NCI-H1930 (cell line): ENCODE measurements at places on chromosomes 7 and 10.

GRCh38 chr7:135678612-135679575 is 16.6 kb downstream of the STMP1 start:
- DNase-seq, result no peak

DNA sequence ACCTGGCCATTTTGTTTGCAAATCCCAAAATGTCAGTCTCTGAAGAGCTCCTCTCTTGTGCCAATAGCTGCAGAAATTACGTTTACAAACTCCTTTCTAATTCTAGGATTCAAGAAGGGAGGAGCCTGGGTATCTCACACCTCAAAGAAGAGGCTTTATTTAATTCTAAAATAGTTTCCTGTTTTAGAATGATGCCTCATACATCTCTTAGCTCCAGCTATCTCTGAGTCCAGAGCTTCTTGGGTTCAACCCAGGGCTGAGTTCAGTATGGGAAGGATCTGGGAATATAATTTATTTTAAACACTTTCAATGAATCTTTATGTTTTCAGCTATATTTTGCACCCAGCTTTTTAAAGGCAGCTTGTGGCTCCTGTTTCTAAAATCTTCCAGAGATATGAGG is 150.1 kb downstream of the CACNA2D1 start:
- no peak for DNase-seq

GRCh38 chr10:87952612-87953011 is 89.2 kb downstream of the PTEN start:
- DNase-seq, result no peak

- DNase-seq, result no peak
These were observed 163.9 kb downstream of the CACNB2 start for GRCh38 chr10:18303851-18304801.

DNA sequence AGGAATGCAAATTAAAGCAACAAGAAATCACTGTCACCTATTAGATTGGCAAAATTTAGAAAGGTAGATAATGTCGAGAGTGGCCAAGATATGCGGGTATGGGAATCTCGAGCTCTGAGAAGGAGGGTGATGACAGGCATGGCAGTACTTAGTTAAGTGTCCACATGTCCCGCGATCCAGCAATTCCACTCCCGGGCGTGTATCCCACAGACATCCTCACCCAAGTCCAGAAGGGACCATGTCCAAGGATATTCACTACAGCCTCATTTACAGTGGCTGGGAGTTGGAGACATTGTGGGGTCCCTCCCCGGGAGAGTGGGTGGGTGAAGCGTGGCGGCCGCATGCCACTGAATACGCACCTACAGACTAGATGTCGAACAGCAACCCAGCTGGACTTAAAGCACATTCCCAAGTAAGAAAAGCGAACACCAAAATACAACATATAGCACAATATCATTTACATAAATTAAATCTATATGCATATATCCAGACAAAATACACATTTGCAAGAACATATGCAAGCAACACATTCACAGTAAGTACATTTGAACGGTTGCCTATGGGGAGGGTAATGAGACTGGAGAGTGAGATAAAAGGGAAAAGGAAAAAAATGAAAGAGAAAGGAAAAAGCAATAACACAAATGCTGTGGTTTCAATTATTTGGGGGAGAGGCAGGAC is 9.9 kb downstream of the KCNH2 start:
- DNase-seq, result no peak

GRCh38 chr10:71378336-71379117 is 18.2 kb upstream of the CDH23 start:
- no peak for DNase-seq

DNA sequence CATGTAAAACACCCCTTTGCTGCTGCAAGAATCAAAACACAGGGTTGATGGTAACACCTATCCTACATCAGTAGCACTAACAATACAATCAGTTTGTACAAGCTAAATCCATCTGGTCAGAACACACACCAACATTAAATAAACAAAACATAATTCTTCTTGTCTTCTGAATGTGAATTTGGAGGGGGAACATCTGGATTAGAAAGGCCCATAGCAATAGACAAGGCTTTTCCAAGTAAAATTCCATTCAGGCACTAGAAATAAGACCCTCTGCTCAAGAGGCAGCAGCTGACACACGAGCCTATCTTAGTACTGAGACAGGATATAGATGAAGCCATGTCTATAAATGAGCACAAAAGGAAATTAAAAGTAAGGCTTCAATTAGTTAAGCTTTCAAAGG is 839.9 kb upstream of the LRRTM3 start:
- DNase-seq, result no peak

- DNase-seq, result no peak
These were observed 95.7 kb downstream of the RBM20 start for GRCh38 chr10:110739811-110740271.

DNA sequence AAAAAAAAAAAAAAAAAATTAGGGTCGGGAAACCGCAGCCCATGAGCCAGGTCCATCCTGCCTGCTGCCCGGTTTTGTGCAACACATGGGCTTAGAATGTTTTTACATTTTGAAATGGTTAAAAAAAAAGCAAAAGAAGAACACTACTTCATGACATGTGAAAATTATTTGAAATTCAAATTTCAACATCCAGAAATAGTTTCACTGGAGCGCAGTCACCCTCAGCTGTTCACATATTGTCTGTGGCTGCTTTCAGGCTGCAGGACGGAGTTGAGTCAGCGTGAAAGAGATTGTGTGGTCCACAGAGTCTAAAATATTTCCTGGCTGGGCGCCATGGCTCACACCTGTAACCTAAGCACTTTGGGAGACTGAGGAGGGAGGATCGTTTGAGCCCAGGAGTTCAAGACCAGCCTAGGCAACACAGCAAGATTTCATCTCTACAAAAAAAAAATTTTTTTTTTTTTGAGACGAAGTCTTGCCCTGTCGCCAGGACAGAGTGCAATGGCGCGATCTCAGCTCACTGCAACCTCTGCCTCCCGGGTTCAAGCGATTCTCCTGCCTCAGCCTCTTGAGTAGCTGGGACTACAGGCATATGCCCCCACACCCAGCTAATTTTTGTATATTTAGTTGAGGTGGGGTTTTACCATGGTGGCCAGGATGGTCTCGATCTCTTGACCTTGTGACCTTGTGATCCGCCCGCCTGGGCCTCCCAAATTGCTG is 63.9 kb upstream of the ECHDC3 start:
- DNase-seq, result no peak

- peak; percentile 7 for DNase-seq
These were observed 64.1 kb downstream of the CAV1 start for GRCh38 chr7:116588641-116589594.

DNA sequence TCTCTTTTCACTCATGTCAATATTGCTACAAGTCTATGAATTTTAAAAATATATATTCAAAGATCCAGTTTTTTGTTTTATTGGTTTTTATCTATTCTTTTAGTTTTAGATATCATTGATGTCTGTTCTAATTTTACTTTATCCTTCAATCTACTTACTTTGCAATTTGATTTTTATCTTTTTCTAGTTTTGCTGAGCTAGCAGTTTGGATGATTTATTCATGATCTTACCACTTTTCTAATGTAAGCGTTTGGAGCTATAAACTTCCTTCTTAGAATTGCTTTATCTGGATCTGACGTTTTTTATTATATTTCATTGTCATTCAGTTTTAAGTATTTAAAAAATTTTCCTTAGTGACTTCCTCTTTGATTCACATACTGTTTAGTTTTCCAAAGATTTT is 664.5 kb upstream of the VSTM2A start:
- no peak for DNase-seq

GRCh38 chr7:107463139-107464078 is 6.4 kb upstream of the GPR22 start:
- peak; percentile 22 for DNase-seq

- no peak for DNase-seq
These were observed 181.3 kb downstream of the WDR11 start for GRCh38 chr10:121032460-121032859.

GRCh38 chr10:119370111-119370741 is 162.9 kb downstream of the GRK5 start:
- DNase-seq, result no peak

DNA sequence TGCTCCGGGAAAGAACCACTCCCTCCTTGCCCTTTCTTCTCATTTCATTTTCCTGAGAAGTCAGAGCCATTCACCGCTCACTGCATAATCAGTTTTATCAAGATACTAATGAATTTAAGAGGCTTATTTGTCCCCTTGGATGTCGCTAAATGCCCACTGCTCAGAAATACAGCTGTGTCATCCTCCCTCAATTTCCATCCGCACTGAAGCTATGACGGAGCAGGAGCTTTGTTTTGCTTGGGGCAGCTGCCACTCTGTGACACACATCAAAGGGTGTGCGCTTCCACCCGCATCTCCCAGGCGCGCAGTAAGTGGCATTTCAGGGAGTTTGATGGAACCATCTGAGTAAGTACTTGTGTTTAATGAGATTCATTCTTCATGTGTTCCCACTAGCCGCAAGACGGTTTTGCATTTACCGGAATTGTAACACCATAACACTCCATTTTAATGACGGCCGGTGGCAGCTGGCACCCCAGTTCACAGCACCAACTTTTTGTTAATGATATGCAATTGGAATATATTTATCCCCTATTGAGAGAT is 103.8 kb upstream of the PARD3 start:
- no peak for DNase-seq

DNA sequence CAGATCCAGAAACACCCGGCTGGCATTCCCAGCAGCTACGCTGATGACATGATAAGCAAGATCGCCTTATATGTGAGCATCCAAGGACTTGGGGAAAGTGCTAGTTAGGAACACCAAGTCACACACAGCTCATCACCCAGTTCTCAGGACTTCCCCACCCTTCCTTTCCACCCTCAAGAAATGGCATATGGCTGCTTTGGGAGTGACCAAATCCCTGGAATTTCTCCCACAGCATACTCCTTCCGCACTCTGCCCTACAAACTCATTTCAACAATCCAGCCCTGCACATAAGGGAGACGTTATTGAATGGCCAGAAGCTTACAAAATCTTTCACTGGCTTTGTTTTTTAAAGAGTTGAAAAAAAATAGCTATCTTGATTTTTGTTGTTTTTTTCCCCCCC is 4.2 kb downstream of the ITIH5 start:
- no peak for DNase-seq
